ENCODE measurements at places on chromosomes 1 and 21.
A peak's percentile ranks its signal among the peaks of the same experiment; 100 is the strongest.

- ATAC-seq: peak; percentile 92
Measured at GRCh38 chr1:93692983-93693591, 11.4 kb upstream of the BCAR3 start.

GRCh38 chr1:6163973-6164617 is 16.0 kb downstream of the CHD5 start:
- no peak for ATAC-seq

GRCh38 chr1:212500983-212501382 is 68.3 kb downstream of the NENF start:
- no peak for ATAC-seq

GRCh38 chr21:34722684-34723300 is 54.0 kb downstream of the CLIC6 start:
- peak; percentile 24 for ATAC-seq

DNA sequence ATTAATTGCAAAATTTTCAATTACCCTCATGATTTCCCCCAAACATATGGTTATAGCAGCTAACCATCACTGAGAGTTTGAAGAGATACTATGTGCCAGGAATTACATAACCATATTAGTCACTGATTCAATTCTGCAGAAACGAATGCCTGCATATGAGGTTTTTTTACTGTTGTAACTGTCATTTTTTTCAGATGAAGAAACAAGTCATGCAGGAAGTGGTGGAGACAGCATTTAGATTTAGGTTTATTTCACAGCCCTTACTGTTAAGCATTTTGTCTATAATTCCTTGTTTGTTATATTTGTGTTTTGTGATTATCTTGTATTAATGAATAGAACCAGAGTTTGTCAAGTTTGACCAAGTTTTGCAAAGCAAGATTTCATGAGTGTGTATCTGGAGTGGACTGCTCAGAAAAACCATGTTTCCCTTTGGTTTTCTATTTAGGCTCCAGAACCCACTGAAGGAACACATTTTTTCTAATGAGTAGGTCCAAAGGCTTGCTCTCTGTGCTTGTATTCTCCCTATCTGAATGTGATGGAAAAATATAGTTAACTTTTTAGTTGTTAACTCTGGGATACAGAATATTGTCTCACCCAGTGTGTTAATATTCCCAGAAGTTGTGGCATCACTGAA is 308.5 kb upstream of the ADAMTS5 start:
- ATAC-seq: no peak

- ATAC-seq: no peak
Measured at GRCh38 chr1:230710543-230710904, 3.4 kb downstream of the AGT start.

DNA sequence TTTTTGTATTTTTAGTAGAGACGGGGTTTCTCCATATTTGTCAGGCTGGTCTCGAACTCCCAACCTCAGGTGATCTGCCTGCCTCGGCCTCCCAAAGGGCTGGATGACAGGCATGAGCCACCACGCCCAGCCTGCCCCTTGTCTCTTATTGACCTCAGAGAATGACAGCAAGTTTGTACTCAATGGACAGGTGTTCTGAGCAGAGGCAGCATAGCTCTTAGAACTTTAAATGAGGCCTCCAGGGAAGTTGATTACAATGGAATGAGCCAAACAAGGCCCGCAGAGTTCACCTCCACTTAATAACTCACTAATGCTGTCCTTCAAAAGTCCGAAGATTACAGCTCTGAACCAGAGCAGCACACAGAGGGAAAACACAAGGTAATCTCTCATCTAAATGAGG is 10.9 kb downstream of the TMPRSS2 start:
- ATAC-seq: no peak

DNA sequence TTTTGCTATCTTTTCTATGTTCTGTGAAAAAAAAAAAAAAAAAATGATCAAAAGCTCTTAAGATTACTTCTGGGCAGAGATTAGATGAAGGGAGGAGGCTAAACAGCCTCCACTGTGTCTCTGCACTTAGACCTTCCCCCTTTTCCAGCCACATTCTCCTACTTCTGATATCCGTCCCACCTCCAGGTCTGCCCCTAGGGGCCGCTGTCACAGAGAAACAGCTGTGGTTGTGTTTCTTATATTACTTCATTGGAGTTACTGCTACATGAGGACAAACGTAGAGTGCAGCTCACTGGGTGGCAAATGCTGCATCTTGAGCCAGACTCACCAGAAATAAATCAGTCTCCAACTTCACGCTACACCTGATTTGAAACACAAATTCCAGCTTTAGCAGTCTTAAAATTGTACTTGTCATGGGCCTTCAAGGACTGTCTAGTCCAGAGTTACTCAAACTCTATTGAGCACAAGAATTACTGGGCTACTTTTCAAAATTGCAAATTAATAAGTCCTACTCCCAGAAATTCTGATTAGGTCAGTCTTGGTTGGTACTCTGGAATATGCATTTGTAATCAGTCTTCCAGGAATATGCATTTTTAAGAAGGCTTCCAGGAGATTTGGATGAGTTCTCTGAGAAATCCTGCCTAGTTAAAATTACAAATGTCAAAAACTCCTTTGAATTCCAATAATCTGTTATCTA is 125.2 kb upstream of the PTBP2 start:
- peak; percentile 28 for ATAC-seq

DNA sequence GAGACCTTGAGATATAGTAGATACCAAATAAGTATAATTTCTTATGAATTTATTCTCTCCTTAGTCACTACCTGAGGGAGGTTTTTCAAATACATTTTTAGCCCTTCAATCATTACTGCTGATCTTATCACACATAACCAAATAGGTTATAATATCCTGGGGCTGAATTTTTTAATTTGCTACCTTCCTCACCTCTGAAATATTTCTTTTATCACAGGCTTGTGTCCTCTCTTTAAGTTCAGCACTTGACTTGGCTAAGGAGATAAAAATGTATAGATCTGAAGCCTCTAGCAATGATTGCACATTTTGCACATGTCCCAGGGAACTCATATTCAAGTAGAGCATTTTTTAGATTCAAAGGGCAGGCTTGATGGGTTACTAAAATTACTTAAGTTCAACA is 23.1 kb downstream of the CFH start:
- ATAC-seq: no peak

DNA sequence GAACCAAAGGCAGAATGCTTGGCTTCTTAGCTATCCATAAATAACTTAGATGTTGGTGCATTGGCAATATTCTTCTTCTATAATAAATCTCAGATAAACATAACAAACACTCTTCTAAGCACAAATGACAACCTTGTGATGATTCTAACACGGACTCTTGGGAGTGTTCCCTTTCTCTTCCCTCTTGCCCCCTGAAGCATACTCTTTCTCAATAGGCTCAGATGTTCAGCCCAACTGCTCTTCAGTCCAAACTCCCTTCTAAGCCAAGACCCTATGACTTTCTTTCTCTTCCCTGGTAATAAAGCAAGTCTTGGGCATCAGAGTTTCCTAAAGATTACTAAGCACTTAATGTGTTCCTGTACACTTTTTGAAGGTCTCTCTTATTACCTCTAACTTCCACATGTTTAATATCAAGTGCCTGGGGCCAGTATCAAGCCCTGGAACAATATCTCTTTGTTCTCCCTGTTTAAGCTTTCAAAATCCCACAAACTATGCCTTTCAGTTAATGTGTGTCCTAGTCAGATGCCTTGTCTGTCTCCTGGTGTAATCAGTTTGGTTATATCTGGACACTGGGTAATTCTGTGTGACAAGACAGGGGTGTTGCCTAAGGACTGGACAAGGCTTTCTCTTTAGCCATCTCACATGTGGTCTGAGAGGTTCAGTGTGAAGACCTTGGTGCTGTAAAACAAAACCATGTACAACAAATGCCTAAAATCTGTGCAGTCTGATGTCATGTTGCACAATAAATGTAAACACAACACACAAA is 92.9 kb upstream of the IVNS1ABP start:
- no peak for ATAC-seq

DNA sequence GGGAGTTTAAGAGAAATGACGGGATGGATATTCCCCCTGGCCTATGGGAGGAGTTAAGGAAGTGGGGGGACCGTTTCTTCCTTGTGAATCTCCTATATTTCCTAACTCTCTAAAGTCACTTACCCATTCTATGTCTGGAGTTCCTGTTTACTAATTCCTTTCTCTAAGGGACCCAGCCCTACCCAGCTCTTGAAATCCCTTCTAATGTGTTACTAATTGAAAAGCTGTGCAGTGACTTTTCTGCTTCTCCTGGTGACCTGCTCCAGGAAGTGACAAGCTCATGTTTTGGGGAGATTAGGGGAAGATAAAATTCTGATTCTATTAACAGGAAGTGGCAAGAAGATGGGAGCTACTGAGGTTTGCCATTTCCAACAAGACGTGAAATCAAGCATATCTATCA is 4.0 kb upstream of the SAMSN1 start:
- peak; percentile 35 for ATAC-seq

DNA sequence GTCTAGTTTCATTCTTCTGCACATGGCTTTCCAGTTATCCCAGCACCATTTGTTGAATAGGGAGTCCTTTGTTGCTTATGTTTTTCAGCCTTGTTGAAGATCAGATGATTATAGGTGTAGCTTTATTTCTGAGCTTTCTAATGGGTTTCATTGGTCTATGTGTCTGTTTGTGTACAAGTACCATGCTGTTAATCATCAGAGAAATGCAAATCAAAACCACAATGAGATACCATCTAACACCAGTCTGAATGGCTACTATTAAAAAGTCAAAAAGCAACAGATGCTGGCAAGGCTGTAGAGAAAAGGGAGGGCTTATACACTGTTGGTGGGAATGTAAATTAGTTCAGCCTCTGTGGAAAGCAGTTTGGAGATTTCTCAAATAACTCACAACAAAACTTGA is 321.5 kb upstream of the PTBP2 start:
- no peak for ATAC-seq

DNA sequence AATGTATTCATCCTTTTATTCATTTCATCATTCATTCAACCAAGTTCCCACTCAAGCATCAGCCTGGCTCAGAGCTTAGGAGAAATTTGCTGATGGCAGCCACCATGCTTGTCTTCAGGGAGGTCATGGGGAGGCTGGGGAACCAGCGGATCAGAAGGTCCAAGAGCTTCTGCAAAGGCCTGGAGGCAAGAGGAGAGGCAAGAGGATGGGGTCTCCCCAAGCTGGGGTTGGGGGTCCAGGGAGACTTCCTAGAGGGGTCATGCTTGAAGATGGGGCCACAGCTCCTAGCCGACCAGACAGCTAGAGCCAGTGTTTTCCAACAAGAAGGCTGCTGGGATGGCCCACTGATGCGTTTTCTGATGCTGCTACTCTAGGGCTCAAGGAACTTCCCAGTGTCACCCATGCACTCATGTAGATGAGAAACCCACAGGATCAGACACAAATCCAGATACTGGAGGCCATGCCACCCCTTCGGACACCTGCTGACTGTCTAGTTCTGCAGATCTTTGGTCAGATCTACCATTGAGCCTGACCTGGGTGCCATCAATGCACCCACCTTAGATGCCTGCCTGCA is 315.2 kb downstream of the AJAP1 start:
- ATAC-seq: no peak

- peak; percentile 84 for ATAC-seq
Measured at GRCh38 chr1:14320518-14320917, 278.0 kb upstream of the KAZN start.

DNA sequence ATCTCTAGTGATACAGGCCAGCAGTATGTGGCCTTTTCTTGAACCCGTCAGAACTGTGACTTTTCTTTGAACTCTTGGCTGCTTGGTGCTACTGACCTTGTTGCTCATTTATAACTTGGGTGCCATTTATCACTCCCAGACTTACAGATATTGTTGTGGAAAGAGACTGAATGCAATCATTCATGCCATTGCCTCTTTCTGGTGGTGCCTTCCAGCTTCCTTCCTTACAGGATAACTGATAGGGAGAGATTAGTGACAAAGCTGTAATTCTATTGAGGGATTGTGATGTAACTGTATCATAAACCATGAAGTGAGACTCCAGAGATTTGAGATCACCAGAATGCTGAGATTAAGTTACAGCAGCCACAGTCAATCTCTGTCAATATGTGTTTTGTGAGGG is 256.5 kb downstream of the USP25 start:
- no peak for ATAC-seq

DNA sequence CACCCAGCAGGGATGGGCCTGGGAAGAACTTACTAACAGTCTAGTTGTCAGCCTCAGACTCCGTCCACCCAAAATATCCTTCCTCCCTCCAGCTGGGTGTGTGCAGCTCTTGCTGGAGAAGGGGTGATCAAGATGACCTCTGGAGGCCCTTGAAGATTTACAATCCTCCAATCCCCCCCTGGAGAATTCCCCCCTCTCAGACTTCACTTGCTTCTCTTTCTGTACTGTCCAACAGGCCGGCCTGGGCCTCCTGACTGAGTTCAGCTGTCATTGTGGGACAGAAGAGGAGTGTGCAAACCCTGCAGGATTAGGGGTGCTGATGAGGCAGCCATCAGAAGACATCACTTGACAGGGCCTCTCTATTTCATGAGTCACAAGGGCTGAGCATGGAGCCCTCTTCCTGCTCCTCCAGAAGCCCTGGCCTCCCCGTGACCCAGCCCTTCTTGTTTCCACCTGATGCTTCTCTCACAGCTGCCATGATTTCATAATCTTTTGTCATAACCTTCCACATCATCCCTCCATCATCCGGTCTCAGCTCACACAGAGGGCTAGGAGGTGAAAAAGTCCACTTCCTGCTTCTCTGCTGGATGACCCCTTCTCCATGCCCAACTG is 17.5 kb upstream of the IGFN1 start:
- ATAC-seq: peak; percentile 77

DNA sequence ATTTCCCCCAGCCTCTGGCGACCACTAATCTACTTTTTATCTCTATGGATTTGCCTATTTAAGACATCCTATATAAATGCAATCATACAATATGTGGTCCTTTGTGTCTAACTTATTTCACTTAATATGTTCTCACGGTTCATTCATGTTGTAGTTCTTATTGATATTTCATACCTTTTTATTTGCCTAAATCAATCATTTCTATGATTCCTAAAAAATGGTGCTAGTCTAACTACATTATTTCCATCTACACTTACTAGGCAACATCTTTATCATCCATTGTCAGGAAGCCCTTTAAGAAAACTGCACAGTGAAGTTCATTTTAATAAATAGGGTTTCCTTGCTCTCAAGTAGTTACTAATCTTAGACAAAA is 380 bp upstream of the FBXO28 start:
- no peak for ATAC-seq

GRCh38 chr21:20739421-20739820 is 258.8 kb upstream of the NCAM2 start:
- no peak for ATAC-seq

DNA sequence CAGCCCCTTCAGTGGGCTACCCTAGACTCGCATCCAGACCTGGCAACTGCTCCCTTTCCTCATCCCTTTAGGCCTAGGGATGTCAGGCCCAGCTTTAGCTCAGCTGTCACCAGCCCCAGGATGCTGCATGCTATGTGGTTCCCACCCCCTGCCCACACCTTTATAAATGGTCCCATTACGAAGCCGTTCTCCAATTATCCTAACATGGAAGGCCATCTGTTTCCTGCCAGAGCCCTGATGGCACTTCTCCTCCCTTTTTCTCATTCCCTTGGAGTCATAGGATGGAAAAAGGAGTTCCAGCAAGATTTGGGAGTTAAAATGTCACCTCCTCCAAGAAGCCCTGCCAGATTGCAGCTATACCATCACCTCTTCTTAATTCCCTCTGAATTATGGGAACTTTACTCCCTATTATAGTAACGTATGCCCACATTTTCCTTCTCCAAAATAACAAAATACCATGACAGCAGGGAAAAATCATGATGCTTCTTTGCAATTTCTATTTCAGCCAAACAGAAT is 205.0 kb upstream of the GRIK3 start:
- no peak for ATAC-seq
